ENCODE measurements at places on chromosomes 12 and 14.

- no peak for DNase-seq
These were observed 123.3 kb upstream of the OR4E1 start for GRCh38 chr14:21796916-21797315.

- no peak for DNase-seq
These were observed 20.1 kb upstream of the ANO2 start for GRCh38 chr12:5964913-5965900.

DNA sequence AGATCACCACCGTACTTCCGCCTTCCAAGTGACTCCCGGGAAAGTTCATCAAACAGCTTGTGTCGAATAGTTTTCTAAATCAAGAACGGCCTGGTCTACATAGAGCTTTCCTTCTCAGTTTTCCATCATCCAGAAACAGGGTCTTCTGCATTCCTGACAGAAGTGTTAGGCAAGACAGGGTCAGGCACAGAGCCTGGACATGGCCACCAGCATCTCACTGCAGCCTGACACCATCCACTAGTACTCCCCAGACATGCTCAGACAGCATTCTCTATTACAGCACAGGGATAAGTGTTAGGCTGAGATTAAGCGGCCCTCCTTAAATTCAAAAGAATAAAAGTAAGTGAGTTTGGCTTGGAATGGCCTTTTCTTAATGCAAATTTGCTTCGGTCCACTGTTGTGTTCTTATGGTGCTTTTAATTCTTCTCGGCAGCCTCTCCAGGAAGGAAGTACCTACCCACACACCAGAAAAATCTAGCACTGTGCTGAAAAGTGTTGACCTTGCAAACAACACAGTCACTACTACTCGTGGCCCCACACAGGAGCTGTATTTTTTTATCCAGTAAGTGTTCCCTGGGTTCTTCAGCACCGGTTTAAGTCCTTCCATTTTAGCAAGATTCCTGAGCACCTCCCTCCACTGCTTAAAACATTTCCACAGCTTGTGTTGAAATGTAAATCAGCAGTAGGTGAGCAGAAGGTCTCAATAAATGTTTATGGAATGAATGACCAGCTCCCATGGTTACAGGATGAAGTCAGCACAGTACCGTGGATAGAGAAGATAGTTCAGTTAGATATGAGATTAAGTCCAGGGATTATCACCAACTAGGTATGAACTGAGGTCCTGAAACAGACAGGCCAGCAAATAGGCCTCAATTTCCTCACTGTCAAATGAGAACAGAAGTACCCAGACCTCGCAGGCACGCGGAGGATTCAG, 44.1 kb downstream of the SETD3 start:
- DNase-seq = no peak

DNA sequence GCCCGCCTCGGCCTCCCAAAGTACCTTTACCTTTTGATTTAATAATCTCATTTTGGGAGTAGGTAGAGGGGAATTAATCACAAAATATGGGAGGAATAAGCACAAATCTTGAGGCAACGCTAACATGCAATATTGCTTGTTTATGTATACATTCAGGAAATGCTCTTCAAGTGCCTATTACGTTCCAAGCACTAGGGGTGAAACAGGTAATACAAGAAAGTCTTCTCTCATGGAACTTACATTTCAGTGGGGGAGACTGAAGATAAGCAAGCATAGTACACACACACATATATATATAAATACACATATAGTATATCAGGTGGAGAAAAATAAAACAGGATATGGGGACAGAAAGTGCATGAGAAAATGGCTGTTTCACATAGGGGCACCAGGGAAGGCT, 19.0 kb upstream of the ERC1 start:
- no peak for DNase-seq

- no peak for DNase-seq
These were observed 17.4 kb downstream of the PYGL start for GRCh38 chr14:50926851-50927386.

DNA sequence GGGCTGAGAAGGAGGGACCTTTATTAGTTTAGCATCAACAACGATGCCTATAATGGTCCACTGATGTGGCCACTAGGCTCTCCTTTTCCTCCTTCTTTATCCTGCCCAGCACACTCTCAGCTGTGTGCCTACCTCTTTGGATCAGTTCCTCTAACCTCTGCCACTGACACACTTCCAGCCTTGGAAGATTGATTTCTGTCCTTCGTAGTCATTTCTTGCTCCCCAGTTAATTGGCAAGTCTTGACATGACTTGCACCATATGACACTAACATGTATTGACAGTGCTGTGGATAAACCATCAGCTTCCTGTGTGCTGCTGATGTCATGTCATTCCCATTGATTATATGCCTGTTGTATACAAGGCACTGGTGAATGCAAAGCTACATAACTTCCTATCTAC, 90.2 kb upstream of the PLEKHG7 start:
- no peak for DNase-seq

DNA sequence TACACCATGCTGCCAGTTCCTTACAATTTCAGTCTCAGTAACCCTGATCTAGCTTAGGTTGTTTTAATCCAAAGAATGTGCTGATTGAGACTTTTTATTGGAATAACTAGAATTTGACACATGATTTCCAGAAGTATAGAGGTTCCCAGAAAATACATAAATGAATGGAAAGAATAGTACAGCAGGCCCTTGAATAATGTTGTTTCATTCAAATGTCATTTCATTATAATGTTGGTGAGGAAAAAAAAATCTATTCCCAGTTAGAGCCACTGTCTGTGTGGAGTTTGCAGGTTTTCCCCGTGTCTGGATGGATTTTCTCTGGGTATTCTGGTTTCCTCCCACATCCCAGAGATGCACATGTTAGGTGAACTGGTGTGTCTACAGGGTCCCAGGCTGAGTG, 273.5 kb upstream of the GARIN6 start:
- no peak for DNase-seq

DNA sequence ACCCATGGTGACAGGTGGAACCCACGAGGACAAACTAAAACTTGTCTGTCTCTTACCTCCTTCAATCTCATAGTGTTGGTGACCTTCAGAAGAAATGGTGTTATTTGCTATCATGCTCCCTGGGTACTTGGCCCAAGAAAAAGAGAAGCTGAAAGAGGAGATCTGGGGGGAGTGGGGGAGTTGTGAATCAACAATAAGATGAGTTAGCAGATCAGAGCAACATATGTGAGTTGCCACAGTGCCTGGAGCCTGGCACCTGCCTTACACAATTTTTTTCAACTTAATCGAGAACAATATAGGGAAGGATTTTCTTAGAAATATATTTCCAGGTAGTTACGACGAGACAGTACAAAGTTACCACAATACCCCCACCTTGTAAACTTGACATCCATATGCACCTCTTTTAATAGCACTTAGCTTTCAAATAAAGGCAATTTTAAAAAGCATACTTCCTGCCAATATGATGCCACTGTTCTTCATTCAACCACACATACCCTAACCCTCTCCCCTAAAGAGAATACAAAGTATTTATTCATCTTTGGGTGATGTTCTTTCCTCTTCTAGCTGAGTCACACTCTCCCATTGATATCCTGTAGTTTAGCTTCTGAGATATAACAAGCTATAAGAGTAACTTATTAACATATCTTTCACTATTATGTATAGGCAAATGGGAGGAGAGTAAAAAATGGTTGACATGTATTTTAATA, 424.1 kb upstream of the OR4E1 start:
- DNase-seq = no peak

GRCh38 chr14:61482348-61483206, 161.2 kb downstream of the PRKCH start:
- no peak for DNase-seq

GRCh38 chr14:50607181-50607580, 47.2 kb downstream of the ATL1 start:
- no peak for DNase-seq

DNA sequence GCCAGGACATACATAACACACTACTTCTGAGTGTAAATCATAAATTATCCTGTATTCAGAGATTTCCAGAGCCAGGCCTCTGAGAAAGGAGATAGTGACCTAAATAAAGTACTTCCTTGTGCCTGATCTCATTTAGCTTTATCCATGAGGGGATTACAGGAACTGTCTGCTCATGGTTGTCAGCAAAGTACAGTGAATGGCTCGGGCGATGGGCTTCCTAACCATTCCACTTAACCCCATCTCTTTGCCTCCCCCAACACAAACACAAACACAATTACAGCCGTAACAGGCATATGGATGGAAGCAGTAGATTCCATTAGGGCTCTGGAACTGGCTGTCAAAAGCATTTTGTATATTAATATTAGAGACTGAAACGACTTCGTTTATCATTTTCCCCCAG, 206.7 kb upstream of the CPNE8 start:
- DNase-seq = no peak

DNA sequence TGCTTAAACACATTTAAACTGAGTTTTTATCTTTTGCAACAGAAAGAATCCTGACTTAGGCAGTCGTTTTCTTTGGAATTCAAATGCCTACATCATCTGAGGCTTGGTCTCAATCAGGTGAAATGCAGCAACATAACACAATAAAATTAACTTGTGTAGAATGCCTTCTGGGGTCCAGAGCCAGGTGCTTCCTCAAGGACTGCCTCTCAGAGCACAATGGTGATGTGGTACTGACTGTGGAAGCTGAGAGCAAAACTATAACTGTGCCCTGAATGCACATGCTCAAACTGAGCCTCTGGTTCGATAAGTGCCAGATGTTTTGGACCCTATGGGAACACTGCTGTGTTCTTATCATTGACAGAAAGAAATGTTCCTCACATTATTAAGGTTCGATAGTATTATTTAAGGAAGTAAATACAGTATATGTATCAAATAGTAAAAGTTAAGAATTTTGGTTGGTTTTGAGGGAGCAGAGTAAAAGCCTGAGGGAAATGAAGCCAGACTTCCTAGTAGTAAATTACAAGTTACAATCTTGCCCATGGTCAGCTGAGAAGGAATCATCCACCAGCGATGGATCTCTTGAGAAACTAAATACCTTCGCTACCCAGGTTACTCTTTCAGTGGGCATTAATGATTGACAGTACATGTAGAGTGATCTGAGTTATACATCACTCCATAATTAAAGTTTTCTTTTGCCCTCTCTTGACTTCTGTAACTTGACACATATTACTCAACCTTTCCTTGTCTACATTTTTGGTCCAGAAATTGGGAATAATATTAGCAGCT, 122.9 kb upstream of the ATP2B1 start:
- DNase-seq = no peak

GRCh38 chr12:131066207-131066885, 112.6 kb downstream of the ADGRD1 start:
- peak; percentile 62 for DNase-seq

- DNase-seq = no peak
These were observed 43.6 kb upstream of the APPL2 start for GRCh38 chr12:105279460-105280056.

DNA sequence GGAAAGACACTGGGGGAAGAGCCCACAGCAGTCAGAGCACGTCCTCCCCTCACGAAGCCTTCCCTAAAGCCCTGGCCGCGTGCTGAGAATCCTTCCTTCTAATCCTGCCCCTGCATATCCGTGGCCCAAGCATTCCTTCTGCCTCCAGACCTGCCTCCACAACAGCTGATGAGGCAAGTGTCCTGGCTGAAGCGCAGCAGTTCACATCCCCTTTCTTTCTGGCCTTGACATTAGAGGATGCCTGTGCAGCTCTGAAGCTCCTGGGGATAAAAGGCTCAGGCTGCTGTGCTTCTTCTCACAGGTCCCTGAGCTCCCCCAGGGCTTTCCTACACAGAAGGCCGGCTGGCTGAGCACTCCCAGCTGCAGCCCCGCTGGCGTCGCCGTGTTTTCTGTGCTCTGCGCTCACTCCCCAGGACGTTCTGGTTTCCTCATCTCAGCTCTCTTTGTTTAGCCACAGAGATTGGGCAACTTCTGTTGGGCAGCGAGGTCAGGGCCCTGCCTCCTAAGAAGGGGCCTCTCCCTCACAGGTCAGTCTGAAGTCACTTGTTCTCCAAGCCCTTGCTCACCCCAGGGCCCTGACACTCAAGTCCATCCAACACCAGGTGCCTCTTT, 45.8 kb downstream of the NINJ2 start:
- no peak for DNase-seq

- DNase-seq = no peak
These were observed 22.1 kb downstream of the DACT1 start for GRCh38 chr14:58659846-58660245.

- DNase-seq = no peak
These were observed 39.6 kb upstream of the YY1 start for GRCh38 chr14:100199240-100199860.

DNA sequence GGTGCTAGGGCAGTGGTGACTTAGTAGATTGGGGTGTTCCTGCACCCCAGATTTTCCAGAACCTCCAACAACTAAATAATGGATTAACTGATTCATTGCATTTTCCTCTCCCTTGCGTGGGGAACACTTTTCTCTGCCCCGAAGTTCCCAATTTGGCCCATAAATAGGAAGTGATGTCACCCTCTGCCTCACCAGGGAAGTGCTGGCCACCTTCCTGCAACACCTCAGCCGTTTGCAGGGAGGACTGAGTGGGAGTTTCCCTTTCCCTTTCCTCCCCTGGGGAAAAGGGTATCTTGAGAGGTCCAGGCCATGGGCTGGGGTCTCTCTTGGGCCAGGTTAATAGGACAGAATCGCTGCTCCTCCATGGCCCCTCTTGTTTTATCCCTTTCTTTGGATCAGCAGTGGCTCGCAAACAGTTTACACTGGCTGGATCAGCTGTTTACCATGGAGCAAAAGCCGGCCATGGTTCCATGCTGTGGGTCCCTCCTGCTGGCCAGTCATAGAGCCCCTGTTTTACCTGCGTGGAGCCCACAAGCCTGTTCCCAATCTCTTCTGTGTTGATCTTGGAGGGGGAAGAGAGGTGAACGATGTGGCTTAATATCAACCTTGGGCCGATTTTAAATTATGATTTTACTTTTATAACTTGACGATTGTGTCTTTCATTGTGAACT, 91.6 kb upstream of the VRK1 start:
- DNase-seq = no peak

Measured in left forelimb (tissue), 1 donor.